ENCODE measurements at places on chromosomes 7 and 10.

DNA sequence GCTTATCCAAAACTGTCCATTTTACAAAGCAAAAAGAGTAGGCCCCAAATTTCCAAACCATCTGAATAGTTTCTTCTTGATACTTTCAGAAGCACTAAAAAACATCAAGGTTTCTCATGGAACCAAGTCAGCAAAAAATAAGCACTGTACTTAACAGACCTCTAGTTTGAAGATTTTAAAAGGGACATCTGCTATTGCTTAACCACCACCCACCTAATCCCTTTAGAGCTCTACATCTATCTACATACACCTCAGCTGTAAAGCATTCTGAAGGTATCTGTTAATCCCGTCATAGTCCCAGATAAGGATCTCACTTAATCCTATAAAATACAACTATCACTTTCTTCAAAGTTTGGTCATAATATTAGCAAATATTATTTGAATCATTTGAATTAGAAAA is 72.3 kb downstream of the HIBADH start:
- DNase-seq: no peak

- DNase-seq: no peak
Observed at GRCh38 chr10:49149881-49150280, 16.1 kb upstream of the FAM170B start.

- no peak for DNase-seq
Observed at GRCh38 chr7:134831862-134832261, 52.4 kb downstream of the CALD1 start.

DNA sequence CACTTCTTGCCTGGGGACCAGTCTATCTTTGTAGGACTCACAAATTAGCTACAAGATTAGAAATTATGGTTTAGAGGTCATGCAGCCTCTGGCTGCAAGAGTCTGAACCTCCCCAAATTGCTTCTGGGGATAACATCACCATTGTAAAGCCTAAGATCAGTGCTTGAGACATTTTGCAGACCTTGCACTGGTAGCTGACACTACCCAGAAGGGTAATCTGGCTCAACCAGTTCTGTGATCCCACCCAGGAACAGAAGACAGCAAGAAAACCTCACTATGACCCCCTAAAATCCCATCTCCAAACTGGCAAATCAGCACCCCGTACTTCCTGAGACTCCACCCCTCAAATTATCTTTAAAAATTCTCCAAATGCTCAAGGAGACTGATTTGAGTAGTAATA is 58.2 kb upstream of the CDK13 start:
- no peak for DNase-seq

- no peak for DNase-seq
Observed at GRCh38 chr7:44294325-44295069, 30.9 kb downstream of the CAMK2B start.

DNA sequence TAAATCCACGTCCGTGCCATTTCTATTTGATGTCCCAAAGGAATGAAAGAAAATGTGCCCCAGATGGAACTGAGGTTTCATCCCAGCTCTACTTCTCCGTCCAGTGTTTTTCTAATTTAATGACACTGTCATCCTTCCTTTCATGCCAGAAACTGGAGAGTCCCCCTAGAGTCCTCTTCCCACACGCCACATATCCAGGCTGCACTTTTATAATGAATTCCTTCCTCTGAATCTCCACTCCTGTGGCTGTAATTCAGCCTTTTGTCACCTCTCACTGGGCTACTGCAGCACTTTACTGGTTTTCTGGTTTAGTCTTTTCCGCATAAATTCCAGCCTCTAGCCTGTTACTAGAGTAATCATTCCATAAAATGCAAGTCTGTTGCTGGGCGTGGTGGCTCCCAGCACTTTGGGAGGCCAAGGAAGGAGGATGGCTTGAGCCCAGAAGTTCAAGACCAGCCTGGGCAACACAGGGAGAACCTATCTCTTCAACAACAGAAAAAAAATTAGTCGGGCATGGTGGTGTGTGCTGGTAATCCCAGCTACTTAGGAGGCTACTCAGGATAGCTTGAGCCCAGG is 142.6 kb upstream of the RHEB start:
- DNase-seq: no peak

GRCh38 chr10:15487376-15487775 is 116.3 kb upstream of the FAM171A1 start:
- DNase-seq: no peak

DNA sequence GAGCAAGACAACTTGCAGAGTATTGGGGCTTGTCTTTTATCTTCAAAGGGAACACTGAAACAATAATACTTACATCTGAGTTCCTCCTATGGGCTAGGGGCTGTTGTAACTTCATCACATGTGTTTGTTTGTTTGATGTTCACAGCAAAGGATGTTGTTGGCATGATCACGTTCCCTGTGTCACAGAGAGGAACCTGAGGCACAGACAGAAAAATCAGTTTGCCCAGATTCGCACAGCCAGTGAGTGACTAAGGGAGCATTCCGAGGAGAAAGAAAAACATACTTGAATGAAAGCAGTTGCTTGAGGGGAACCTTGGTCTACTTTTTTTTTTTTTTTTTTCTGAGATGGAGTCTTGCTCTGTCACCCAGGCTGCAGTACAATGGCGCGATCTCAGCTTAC is 87.2 kb upstream of the PFKP start:
- DNase-seq: no peak

DNA sequence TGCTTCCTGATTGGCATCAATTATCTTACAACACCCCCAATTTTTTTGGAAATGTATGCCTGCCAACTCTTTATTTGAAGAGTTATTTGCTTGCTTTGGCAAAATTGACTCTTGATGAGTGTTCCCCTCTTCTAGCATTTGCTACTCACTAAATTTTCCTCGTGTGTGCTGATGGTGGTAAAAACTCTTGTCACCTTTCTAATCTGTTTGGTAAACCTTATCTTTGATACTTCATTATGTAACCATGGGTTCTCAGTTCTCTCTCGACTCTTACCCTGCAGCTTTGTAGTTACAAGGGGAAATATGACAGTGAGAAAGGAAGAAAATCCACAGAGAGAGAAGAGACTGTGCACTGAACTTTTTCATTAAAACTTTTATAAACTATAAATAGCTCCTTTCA is 102.5 kb downstream of the CDK14 start:
- DNase-seq: no peak

GRCh38 chr7:5478568-5479430 is 55.2 kb upstream of the TNRC18 start:
- DNase-seq: no peak

Data from upper lobe of left lung (tissue), 6 donors.